ENCODE measurements at places on chromosomes 1 and 21. TPM values are rescaled to one million over a fixed set of nuclear protein-coding genes. Genes with fewer than 3 reads are reported as not detected.

GRCh38 chr1:118783095-118783758 is 204.9 kb downstream of the TBX15 start:
- no peak for DNase-seq

- DNase-seq: peak; percentile 95
These were observed 33.3 kb upstream of the CSF1 start for GRCh38 chr1:109877317-109877771.

DNA sequence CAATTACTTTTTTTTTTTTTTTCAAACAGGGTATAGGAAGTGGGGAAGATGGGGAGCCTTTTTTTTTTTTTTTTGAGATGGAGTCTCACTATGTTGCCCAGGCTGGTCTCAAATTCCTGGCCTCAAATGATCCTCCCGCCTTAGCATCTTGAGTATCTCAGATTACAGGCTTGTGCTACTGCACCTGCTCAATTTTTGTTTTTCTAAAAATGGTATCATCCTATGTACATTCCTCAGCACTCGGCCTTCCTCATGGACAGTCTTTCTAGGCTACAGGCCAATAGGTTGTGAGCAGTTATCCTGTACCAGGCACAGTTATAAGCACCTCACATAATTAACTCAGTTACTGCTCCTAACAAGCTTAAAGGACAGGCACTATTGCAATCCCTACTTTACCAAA is 132.1 kb upstream of the EDN2 start:
- no peak for DNase-seq

GRCh38 chr1:4602462-4603294 is 51.7 kb upstream of the AJAP1 start:
- no peak for DNase-seq

GRCh38 chr1:48761986-48762385 is 14.7 kb downstream of the BEND5 start:
- DNase-seq: peak; percentile 9

DNA sequence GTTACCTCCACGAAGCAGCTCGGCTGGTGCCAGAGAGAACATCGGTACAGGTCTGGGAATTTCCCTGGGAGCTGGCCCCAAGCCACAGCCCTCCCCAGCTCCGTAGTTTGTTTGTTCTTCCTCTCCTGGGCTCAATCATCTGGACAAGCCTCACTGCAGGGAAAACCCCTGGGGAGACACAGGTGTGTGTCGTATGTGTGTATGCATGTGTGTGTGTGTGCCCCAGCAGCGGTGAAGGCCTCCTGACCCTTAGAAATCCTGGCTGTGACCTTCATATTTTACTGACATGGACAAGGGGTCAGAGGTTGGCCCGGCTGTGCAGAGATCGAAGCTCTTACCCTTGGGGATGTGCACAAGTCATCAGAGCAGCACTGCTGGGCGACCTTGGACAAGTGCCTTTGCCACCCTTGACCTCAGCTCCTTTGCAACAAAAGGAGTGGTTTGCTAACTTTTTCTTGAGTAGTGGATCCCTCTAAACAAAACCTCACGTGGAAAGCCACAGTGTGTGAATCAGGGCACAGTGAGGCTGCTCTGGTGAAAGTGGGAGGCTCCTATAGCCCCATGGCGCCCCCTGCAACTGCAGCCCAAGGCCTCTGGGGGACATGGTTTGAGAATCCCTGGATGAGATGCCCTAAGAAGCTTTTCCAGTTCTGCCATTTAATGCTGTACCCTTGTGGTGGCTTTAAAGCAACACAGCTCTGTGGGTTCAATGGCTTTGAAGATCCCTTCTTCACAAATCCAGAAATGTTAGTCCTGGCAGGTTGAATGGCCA is 12.3 kb upstream of the IL22RA1 start:
- peak; percentile 13 for DNase-seq

DNA sequence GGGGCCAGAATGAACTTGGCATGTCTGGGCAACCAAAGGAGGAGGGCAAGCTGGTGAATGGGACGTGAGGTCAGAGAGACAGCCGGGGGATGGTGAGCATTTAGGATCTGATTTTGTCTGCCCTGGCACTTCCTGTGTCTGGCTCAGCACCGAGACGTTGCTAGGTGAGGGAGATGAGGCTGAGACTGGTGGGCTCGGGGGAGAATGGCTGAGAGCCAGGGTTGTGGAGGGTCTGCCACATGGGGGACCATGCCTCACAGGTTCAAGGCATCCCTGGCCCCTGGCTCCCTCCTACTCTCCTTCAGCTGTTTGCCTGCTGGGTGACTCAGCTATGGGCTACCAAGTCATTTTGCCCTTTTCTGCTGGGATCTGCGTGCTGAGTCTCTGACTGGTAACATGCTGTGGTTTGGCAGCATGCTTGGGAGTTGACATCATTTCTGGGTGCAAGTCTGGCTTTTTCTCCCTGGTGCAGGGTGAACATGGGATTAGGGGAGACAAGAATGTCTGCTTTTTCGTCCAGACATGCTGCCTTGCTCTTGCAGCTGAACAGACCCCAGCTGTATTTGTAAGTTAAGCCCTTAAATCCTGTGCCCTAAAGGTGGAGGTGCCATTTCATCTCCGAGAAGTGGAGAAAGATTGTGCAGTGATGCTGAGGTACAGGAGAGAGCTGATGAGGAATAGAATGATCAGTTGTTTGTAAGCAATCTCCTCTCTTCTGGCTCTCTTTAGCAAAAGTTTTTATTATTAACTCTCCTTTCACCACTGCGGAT is 17.6 kb downstream of the GALNT2 start:
- peak; percentile 97 for DNase-seq

- DNase-seq: no peak
These were observed 9.3 kb downstream of the AHCYL1 start for GRCh38 chr1:109993885-109994284.

- no peak for DNase-seq
These were observed 833.5 kb downstream of the ADGRL2 start for GRCh38 chr1:82634266-82634665.

- no peak for DNase-seq
These were observed 434 bp downstream of the CLDN17 start for GRCh38 chr21:30166171-30166570.

DNA sequence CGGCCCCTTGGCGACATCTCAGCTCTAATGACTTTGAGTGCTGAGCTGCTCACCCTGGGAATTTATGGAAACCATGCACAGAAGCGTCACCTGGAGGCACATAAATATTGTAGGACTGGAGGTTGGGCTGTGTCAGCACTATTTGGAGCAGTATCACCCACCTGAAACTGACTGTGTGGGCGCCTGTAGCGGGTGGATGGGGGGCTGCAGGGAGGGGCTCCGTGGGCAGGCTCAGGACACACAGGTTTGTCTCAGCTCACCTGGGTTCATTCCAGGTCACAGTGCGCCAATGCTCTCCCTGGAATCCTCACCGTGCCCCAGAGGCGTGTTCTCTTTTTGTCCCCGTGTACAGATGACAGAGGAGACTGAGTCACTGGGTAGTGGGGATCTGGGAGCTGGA is 74.8 kb upstream of the ACTL8 start:
- DNase-seq: no peak

GRCh38 chr1:41626616-41627375 is 142.3 kb upstream of the EDN2 start:
- peak; percentile 76 for DNase-seq

GRCh38 chr1:72432645-72433267 is 150.4 kb upstream of the NEGR1 start:
- no peak for DNase-seq

- peak; percentile 92 for DNase-seq
These were observed 21.3 kb downstream of the MIIP start for GRCh38 chr1:12040457-12041051.

GRCh38 chr1:162667381-162668080 is 35.3 kb downstream of the DDR2 start:
- DNase-seq: no peak

- no peak for DNase-seq
These were observed 43.0 kb downstream of the SLC19A1 start for GRCh38 chr21:45499201-45499750.

DNA sequence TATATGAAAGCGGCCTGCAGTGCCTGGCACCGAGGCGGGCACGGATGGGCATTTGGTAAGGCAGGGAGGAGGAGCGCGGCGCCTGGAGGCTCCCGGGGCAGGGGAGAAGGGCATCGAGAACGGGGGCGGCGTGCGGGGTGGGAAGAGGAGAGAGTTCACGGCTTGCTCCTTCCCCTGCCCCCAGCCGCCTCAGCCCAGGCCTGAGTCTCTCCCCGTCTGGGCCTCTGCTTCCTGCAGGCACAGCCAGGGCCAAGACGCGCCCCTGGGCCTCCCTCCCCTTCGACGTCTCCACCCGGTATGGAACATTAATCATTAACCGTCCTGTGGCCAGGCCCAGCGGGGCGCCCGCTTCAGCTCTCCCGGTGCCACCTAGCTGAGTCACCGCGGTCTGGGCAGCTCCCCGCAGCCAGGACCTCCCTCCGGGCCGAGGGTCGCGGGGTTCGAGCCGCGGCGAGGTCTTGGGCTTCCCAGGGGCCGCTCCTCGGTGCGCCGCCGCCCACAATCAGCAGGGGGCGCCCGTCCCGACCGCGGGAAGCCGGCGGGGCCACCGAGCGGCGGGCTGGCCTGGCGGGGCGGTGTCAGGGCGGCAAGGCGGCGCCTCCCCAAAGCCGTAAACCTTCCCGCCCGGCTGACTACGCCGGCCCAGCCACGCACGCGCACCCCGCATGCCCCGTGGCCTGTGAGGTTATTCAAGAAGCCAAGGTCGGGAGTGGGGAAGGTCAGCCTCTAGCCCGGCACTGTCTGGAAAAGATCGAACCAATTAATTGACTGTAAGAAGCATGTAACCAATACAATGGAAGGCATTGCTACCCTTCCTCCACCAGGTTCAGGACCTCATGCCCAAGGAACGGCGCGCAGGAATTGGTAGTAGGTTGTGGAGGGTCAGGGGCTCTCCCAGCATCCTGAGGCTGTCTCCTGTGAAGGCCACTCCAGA is 23.4 kb upstream of the RD3 start:
- DNase-seq: peak; percentile 87

DNA sequence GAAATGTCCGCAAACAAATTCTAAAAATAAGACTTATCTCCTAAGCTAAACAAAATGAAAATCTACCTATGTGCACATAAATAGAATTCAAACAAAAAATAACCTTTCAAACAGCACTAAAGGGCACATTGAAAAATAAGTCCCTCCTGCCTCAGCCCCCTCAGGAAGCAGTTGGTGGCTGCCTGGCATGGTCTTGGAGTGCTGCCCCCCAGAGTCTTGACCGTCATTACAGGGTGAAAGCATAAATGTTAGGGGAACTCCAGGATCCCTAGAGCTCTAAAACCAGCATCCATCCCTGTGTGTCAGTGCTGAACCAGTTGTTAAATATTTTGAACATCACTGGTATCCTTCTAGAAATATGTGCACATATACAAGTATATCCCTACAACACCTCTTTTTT is 6.5 kb upstream of the NPL start:
- no peak for DNase-seq

DNA sequence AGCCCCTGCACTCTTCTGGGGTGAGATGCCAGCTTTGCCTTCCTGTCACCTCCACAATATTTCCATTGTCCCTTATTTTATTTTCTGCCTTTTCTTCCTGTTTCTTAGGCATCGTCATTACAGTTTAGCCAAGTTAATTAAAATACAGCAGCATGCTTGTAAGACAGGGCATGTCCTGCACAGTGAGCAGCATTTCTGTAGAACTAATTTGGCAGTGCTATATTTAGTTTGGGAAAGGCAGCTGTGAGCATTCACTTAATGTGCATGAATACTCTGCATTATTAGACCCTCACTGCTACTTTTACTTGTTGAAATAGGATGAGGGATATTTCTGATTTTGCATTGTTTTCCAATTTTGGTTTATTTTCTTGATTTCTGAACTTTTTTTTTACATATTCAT is 133.3 kb downstream of the KCNK2 start:
- no peak for DNase-seq

GRCh38 chr1:165423136-165423535 is 21.8 kb downstream of the RXRG start:
- DNase-seq: no peak

GRCh38 chr21:34692458-34693020 is 23.7 kb downstream of the CLIC6 start:
- no peak for DNase-seq

- DNase-seq: no peak
These were observed 5.2 kb downstream of the EGLN1 start for GRCh38 chr1:231416901-231417300.

GRCh38 chr1:110639724-110640386 is 33.7 kb upstream of the KCNA2 start:
- DNase-seq: peak; percentile 79

GRCh38 chr1:243443557-243443956 is 187.7 kb downstream of the SDCCAG8 start:
- DNase-seq: no peak

- DNase-seq: no peak
These were observed 3.6 kb downstream of the INTS11 start for GRCh38 chr1:1320666-1321448.

DNA sequence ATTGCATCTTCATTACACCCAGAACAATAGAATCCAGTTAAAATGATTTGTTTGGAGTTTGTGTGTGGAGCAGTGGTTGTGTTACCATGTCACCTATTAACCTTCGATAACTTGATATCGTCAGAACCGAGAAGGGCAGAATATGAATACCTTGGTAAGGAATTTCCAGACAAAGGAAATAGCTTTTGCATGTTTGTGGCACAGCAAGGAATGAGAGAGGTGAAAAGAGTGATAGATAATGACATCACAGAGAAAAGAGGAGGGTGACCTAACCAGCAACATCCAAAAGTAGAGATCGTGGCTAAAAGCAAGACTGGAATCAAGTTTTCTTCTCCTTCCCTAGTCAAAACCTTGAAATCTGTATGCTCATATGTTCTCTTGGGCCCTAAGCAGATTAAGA is 244.6 kb upstream of the NEGR1 start:
- no peak for DNase-seq

GRCh38 chr1:155128755-155129473 is 1.2 kb downstream of the EFNA1 start:
- no peak for DNase-seq

DNA sequence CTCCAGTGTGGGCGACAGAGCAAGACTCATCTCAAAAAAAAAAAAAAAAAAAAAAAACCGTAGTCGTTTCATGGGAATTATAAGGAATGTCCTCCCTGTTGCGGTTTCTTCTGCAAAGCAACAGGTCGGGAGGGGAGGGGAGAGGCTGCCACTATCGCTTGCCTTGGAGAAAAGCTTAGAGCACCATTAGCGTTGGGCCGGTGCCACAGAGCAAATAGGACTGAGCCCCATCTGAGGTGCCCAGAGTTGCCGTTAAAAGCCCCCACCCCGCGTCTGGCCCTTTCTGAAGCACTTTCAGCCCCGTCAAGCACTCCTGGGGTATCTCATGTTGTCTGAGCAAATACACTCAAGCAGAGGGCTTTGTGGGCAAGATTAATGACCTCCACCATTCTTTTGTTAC is 2.2 kb downstream of the RIPPLY3 start:
- DNase-seq: no peak

Gene SHE
- total RNA-seq: not detected

Gene LCA5L
- 0.96 TPM for total RNA-seq

Gene TTC22
- total RNA-seq: not detected

Gene OR6N1
- not detected for total RNA-seq

Gene BNIPL
- not detected for total RNA-seq

Gene ZNF281
- total RNA-seq: 15.7 TPM

Gene RIMS3
- 0.84 TPM for total RNA-seq

Gene ATP6V1G3
- not detected for total RNA-seq

Gene PGLYRP3
- total RNA-seq: not detected
